Hematopoietic multipotent progenitor cell treated with erythropoietin and hydrocortisone succinate and interleukin-3 and kit ligand, for 8 days (in vitro differentiated cells): ENCODE measurements at places on chromosomes 4 and X.

DNA sequence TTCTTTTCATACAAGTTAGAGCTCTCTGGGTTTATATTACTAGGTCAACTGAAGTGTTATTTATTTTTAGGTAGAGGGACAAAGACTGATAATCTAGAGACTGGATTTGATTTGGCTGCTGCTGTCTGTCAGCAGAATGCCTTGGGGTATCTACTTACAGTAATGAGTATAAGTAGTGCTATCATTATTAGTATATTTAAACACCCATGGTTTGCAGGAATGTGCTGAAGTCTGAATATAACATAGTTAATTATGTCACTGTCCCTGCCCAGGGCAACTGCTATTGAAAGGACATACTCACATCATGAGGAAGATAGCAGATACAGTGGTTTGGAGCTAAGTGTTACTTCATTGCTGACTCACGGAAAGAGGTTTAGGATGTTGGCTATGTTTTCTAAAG lies 76.2 kb downstream of the PRRG1 start:
- DNase-seq: no peak

GRCh38 chrX:10945498-10945897 lies 165.6 kb upstream of the HCCS start:
- no peak for DNase-seq

DNA sequence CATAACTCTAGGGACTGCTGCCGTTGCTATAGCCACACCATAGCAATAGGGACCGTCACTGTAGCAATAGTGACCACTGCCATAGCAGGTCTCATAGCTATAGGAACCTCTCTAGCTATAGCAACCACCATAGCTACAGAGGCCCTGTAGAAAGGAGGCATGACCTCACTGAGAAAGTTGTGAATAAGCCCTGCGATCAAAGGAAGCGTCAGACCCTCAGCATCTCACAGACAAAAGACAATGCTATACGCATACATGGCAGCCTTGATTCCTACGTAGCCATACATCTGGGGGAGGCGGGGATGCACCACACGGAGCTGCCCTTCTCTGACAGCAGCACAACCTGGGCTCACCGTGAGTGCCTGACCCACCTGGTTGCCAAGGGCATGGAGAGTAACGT lies 88.5 kb downstream of the MTMR1 start:
- DNase-seq: no peak

GRCh38 chr4:107278791-107279483 lies 242.8 kb upstream of the DKK2 start:
- no peak for DNase-seq

GRCh38 chr4:83109480-83110222 lies 4.9 kb downstream of the PLAC8 start:
- DNase-seq: peak; percentile 38

GRCh38 chr4:87423317-87424098 lies 1.1 kb downstream of the NUDT9 start:
- DNase-seq: peak; percentile 78

DNA sequence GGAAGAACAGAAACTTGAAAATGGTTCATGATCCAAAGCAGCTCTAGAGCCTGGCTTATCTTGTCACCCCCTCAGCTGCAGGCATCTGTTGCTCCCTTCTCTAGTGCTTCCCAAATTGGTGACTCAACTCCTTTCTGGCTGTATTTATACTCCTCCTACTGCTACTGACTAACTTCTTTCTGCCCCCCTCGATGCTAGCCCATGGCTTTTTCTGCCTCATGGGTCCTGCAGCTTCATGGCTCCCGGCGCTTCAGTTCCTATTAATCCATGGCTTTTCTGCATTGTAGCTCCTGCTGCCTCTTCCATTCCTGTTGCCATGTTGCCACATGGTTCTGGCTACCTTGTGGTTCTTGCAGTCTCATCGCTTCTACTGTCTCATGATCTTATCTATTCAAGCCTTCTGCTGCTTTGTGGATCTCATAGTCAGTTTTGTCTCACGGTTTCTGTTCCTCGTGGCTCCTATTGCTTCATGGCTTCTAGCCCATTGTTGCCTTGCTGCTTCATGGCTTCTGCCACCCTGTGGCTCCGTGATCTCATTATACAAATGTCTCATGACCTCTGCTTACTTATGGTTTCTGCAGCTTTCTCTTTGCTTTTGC lies 48.1 kb downstream of the SMC1A start:
- peak; percentile 79 for DNase-seq

DNA sequence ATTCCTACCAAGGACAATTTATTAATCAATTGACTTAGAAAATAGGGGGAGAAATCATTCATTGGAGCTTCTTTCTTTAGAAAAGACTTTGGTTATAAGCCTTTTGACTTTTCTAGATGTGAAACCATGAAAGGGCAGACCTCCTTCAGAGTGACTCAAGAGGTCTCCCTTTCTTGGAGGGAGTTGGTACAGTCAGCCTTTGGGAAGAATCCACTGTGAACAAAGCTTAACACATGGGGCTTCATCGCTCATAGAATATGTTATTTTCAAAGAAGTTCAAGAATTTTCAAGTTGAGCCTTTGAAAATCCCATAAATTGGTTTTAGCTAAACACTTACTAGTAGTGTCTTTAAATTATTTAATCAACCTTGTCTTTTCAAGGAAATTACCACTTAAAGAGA lies 28.0 kb downstream of the RIPPLY1 start:
- no peak for DNase-seq

DNA sequence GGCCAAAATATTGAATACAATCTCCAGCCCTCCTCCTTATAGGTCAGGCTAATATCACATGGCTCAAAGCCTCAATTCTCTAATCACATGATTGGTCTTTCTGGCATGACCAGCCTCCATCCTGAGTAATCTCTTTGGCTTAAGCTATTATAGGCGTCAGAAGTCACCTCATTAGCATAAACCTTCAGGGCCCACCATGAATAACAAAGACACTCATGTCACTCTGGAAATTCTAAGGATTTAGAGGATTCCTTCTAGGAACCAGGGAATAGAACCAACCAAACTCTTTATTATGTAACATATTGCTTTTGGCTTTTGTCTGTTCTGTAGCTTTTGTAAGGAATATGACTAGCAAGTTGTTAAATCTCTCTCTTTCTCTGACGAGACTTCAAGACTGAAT lies 109.2 kb upstream of the IGFBP7 start:
- no peak for DNase-seq

- no peak for DNase-seq
Measured at GRCh38 chr4:151247395-151247794, 29.6 kb upstream of the PRSS48 start.

DNA sequence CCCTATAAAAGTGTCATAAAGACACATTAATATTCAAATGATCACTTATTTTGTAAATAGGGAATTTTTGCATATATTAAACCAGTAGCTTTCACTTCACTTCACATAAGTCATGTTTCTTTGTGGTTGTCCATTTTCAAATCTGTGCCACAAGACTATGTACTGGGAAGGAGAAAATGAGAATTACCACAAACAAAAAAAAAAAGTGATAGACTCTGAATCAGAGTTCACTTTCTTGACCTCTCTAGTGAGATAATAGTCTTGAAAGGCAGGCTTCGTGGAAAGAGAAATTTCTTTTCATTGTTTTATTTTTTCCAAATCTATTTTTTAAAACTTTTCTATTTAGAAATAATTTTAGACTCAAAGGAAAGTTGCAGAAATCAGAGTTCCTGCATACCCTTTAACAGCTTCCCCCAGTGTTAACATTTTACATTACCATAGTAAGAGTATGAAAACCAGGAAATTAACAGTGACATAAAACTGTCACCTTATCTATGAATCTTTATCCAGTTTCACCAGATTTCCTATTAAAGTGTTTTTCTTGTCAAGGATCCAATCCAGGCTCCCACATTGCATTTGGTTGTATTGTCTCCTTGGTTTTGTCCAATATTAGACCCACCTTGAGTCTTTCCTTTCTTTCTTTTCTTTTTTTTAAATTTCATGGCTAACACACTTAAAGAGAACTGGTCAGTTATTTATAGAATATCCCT lies 215.4 kb upstream of the PGRMC2 start:
- DNase-seq: no peak

GRCh38 chr4:33966808-33967207 lies 2277.5 kb downstream of the ARAP2 start:
- DNase-seq: no peak

GRCh38 chr4:87420276-87420830 lies 2.0 kb upstream of the NUDT9 start:
- DNase-seq: no peak

DNA sequence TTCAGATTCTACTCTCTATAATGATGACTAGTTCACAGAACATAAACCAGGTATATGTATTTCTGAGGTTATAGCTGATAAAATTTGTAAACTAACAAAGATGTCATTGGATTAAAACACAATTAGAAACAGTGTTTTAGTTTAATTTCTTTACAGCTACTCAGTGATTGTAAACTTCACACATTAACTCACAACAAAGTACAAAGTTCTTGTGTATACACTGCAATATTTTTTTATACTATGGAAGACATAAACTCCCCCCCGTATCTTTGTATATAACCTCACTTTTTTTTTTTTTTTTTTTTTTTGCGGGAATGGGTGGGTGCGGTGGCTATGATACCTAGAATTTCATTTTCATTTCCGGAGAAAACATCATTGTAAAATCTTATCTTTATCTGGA lies 1043.2 kb downstream of the PCDH18 start:
- DNase-seq: no peak

DNA sequence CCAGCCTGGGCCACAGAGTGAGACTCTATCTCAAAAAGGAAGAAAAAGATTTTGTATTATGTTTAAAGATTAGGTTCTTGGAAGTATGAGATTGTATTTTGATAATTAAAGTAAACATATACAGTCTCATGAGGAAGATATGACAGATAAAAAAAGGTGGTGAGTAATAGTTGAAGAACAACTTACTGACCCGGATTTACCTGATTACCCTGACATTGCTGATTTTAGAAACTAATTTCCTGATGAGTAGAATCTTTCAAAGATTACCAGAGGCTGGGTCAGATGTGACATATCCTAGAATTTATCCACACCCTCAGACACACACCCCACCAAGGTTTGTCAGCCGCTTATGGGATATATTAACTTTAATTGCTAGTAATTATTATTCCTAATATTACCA lies 9.5 kb downstream of the CDKL5 start:
- DNase-seq: no peak

DNA sequence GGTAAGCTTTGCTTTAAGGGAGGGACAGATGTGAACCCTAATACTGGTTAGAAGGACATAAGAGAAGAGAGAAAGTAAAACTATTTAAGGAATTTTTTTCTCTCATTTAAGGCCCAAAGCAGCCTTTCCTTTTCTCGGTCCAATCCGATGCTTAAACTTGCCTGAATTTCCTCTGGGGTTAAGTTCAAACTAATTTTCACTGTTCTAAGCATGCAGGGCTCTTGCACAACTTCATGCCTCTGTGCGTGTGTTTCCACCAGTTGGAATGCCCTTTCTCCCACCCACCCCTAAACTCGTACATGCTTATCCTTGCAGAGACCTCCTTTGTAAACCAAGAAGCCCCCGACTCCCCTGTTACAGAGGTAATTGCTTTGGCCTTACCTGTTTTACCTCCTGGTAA lies 204.7 kb downstream of the CBR4 start:
- DNase-seq: no peak

DNA sequence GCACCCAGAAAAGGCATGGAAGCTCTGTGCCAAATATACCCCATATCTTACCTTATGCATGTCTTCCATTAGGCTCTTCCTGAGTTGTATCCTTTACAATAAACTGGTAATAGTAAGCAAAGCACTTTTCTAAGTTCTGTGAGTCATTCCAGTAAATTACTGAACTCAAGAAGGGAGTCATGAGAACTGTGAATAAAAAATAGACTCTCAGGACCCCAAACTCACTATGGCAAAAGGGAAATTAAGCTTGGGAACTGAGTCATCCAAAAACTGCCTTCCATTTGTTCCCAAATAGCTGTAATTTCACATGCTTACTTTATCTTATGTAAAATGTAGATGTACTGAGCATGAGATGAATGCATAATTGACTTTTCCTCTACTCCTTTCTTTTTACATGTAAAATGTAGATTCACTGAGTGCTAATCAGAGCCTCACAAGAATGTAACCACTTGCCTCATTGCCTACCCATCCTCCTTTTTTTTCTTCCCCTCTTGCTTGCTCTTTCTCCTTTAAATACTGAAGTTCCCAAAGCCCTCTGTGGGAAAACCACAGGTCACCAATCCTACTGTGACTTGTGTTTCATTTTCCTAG lies 8.1 kb downstream of the TCEAL3 start:
- no peak for DNase-seq

DNA sequence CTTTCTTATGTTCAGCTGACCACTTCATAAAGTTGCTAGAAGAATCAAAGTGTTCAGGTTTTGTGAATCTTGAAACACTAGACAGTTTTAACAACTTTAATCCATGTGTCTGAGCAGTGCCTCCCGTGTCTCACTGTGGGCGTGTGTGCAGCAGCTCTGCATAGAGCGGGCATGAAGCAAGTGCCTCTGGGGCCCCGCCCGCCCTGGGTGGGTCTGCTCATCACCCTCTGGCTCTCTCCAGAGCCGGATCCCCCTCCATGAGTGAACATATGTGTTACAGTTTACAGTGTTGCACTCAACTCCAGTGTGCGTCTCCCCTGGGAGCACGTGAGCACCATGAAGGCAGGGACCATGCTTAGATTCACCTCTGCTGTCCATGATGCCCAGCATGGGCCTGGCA lies 37.6 kb upstream of the CRMP1 start:
- DNase-seq: no peak

DNA sequence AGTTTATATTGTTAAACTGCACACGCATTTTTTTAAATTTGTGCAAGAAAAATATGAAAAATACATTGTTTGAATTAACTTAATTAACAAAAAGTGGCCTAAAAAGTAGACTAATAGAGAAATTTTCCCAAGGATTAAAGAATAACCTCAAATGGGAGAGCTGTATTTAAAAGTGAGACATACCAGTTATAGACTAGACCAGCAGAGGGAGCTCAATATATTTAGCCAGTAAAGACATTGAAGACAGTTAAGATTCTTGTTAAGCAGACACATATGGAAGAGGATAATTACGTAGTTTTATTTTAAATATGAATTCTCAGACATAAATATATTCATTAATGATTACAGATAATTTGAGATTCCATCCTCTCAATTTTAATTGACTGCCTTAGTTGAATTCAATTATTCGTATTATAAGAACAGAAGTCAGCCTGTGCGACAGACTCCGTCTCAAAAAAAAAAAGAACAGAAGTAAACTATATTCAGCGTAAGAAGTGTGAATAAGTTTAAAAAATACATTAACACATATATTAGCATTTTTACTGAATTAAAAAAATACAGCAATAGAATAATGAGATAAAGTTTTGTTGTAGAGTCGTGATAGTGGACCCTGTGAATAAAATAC lies 64.8 kb downstream of the GLRA3 start:
- DNase-seq: peak; percentile 49

DNA sequence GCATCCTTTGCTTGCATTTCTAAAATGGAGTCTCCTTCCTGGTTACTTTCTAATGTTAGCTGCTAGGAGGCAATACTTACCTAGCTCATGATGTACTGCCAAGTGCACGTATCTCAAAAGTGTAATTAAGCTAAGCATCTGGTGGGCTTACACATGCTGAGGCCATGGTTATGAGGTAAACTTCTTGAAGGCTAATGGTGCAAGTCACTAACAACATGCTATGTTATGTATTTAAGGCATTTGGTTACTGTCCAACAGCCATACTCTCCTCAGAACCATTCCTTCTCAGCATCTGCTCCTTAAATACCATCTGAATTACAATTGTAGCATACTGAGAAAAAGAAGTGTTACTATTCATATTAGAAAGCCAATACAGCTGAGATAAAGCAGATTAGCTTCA lies 318.6 kb upstream of the BMP3 start:
- no peak for DNase-seq
